ENCODE measurements at places on chromosomes 11 and 22.

GRCh38 chr22:50545522-50546325, at the start of gene KLHDC7B:
TSS of gene KLHDC7B (plus strand) at chr22:50545899. CDS start at chr22:50546244, 345 bp downstream.
- DNase-seq = no peak

GRCh38 chr22:27911330-27911729, 7.7 kb downstream of the PITPNB start:
- no peak for DNase-seq

GRCh38 chr22:21622011-21622918, 7.6 kb downstream of the YDJC start:
- DNase-seq = no peak

GRCh38 chr11:9680028-9680427, 16.2 kb downstream of the SWAP70 start:
- DNase-seq = no peak

DNA sequence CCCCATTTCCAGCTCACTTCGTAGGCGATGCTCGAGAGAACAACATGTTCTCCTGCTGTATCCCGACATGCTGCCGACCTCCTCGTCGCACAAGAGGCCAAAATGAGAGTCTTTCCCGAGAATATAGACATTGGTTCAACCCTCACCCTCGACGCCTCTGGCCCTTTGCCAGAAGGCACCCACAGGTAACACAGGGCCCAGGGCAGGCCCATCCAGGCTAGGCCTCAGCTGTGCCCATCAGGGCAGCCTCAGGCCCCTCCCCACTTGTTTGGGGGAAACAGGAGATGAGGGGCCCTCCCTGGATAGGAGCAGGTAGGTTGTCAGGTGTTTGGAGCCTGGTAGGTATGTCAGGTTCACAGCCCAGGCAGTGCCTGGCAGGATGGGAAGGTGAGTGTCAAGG, 2.7 kb upstream of the RGL4 start:
- no peak for DNase-seq

DNA sequence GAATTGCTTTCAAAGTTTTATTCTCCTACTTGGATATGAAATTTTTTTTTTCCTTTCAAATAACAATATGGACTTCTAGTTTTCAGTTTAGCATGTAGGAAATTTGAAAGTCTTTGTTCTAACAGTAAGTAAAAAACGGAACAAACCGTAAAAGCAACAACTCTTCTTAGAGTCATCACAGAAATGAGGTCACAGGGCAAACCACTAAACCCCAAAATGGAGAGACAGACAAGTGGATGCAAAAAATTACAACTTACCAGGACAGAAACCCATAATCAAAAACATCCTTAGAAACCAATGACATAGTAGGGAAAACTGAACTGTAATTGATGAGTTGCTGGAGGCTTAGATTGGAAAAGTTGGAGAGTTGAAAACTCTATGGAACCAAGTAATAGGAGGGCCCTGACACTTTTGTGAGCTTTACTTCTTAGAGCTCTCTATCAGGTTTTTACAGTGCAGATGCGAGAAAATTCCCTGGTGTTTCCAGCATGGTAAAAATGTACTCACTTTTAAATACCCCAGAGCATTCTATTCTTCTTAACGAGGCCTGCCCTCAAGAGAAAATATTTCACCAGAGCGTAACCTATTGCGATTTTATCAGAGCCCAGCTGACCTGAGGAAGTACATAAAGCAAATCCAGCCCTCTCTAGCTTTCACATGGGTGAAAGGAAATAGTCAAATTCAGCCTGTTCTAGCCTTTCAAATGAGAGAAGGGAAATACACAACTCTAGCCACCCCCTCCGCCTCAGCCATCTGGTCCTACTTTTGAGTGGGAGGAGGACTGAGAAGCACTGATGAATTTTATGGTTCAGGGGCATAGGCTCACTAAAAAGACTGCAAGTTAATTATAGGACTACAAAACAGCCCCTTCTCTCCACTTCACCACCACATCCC, 39.1 kb downstream of the CASP12 start:
- DNase-seq = no peak

GRCh38 chr11:30131535-30131934, 99.3 kb upstream of the FSHB start:
- no peak for DNase-seq

- no peak for DNase-seq
Observed at GRCh38 chr11:12902791-12903486, 106.2 kb upstream of the RASSF10 start.

DNA sequence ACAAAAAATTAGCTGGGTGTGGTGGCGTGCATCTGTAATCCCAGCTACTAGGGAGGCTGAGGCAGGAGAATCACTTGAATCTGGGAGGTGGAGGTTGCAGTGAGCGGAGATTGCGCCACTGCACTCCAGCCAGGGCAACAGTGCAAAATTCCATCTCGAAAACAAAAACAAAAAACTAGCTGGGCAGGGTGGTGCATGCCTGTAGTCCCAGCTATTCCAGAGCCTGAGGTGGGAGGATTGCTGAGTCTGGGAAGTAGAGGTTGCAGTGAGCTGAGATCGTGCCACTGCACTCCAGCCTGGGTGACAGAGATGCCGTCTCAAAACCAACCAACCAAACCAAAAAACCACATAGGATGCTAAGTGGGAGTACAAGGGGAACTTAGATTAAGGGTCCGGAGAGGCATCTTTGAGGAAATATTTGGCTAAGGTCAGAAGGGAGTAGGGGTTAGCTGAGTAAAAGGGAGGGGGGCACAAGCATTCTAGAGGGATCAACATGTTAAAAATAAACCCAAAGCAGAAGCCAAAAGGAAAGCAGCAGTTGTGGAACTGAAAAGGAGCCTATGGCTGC, 10.2 kb downstream of the PHF5A start:
- DNase-seq = no peak

- DNase-seq = no peak
Observed at GRCh38 chr22:39739338-39740027, 154.1 kb downstream of the ENTHD1 start.

DNA sequence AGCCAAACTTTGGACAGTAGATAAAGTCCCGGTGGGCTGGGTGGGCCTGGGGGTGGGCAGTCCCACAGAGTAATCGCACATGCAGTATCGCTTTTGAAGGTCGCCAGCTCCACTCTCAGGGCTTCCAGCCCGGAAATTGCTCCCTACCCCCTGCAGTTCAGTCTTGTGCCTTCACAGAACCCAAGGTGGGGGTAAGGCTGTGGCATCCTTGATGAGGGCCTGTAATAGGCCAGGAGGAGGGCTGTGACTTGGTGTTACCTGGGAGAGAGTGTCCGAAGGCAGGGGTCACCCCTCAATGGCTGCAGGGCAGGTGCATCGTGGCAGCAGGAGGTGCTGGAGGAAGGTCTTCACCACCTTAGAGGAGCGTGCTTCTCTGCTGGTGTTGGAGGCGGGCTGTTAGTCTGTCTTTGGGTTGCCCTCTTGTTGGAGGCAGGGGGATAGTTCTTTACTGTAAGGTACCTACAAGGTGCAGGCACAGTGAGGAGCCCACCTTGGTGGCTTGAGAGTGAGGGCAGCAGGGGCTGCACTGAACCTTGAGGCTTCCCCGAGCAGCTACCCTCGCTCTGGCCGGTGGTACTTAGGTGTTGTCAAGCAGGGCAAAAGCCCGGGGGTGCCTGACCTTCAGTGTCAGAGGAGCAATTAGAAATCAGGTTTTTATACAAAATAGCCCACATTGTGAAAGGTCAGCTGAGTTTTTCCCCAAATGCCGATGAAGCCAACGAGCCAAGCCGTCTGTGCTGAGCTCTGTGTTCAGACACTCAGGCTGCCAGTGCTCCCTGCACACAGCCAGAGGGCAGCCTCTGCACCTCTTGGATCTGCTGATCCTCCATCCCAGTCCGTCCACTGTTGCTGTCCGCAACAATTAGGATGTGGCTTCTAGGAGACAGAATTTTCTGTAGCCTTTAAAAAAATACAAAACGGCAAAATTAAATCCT, 21.9 kb downstream of the SAMM50 start:
- no peak for DNase-seq
